Stimulated activated CD4-positive, alpha-beta T cell treated with anti-CD3 and anti-CD28 coated beads, Interleukin-4, amount 100 ng/mL, for 24 hours (primary cell): ENCODE measurements at places on chromosomes 7 and 10.

DNA sequence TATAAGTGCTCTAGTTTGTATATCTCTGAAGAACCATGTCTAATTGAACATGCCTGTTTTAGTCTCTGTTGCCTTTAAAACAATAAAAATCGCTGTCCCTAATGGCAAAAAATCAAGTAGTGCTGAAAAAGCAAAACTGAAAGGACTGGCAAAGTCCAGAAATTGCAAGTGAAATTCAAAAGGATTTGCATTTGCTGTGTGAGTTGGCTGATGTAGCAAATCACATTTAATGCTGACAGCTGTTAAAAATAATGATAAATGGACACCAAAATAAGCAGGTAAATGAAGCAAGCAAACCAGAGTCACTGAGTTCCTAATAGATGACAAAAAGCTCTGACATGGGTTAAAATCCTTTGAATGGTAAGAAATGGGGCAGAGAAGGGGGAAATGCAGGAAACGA lies 874.1 kb downstream of the GRM8 start:
- DNase-seq = no peak

DNA sequence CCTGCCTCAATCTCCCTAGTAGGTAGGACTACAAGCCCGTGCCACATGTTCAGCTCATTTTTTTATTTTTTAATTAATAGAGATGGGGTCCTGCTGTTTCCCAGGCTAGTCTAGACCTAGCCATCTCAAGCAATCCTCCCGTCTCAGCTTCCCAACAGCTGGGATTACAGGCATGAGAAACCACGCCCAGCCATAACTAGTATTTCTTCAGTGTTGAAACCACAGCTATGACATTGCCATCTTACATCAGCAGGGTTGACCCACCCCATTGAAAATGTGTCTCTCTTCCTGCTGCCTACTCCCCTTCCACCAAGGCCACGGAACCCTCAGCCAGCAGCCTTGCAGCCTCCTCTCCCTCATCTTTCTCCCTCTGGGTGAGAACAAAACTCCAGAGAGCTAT lies 62.1 kb upstream of the ZNF746 start:
- DNase-seq = no peak

DNA sequence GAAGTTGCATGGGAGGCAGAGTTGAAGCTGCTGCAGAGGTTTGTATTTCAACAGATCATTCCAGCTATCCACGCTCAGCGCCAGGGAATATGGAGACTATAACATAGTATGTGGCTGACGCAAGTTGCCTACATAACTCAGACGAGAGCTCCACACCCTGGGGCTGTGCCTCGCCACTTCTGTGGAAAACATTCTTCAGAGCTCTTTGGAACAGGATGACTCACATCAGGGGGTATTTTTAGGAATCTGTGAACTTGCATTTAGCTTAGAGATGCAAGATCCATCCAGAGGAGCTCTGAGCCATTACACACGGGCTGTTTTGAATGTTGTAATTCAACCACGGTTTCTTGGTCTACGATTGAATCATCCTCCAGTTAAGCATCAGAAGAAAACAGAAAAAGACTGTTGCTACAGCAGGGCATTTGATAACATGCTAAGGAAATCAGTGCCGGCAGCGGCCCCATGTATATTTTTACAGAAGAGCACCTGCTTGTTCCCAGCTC lies 481.5 kb upstream of the AKR1E2 start:
- DNase-seq = peak; percentile 61

DNA sequence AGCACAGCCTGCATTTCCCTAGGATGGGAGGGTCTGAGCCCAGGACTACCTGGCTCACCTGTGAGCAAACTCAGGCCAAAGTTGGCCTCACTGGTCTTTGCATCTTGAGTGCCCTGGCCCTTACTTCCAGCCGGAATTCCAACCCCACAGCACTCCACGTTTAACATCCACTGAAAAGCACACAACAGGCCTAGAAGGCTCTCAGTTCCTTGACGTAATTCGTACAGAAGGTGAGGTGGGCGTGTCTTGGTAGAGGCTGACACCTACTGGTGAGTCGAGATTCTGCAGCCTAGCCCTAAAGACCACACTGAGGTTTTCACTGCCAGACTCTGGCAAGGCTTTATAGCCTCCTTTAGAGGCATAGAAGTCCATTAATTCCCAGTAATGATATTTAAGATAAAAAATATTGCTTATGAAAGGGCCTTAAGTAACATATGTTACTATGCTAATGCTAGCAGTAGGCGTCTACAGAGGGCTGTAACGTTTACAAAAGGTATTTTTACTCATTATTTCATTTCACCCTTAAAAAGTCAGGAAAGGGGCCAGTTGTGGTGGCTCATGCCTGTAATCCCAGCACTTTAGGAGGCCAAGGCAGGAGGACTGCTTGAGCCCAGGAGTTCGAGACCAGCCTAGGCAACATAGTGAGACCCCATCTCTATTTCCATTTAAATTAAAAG lies 95.8 kb downstream of the HIP1 start:
- peak; percentile 69 for DNase-seq

DNA sequence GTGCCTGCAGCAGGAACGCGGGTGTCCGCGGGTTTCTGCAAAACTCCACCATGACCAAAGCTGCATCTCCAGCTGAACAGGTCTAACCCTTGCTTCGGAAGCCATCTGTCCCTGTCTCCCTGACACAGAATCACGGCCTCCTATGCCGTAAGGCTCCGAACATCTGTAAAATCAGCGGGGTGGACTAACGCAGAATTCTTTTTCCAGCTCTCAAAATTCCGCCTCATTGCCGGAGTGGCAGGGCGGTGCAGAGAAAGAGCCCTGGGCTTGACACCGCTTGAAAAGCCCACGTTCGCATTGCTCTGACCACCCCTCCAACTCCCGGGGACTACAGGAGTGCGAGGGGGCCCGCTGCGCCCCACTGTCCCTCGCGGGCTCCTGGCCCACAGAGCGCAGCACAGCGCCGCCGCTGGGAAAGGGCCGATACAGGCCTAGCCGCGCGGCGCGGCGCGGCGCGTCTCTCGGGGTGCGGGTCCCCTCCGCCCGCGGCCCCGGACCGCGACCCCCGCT lies 409 bp downstream of the DNMBP start:
- DNase-seq = peak; percentile 7

DNA sequence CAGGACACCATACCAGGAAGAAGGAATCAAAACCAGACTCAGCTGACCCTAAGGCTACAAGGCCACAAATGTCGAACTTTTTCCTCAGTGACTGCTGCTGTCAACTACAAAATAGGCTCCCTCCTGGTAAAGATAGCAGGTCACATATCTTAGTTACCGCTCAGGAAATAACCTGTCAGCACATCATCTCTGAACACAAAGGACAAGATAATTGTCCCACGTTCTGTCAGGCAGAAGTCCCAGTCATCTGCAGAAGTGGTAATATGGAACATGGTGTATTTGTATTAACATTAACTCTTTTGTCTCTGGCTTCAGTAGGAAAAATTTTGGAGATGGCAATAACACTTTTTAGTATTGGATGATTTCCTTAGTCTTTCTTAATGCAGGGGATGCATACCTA lies 630.2 kb upstream of the LRRTM3 start:
- DNase-seq = no peak

- DNase-seq = no peak
Measured at GRCh38 chr10:5816170-5816569, 2.9 kb upstream of the GDI2 start.

DNA sequence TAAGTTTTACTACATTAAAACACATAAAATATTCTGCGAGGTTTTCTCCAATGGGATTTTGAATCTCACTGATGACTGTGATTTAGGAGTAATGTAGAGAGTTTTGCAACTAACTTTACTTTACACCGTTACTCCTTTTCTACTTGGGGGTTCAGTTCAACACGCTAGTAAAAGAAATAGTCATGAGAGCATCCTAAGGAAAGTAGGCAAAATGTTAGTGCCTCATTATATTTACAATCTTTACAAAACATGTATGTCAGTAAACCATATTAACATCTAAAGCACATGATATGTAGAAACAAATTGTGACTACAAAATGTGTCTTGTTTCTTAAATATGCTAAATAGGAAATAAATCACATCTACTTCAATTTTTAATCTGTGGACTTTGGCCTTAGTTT lies 6.0 kb downstream of the MEOX2 start:
- no peak for DNase-seq

DNA sequence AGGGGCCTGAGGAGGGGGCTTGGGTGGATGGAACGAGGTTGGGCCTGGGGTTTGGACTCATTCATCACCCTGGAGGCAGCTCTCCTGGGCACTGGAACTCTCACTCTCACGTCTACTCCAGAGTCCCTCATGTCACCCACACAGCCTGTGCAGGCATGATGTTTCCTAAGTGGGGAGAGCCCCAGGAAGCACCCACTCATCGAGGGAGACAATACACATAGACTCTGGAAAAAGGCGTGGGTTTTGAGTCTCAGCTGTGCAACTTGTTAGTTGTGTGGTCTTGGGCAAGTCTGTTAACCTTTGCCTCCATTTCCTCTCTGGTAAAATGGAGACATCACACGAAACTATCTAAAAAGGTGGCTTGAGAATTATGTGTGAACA lies 25.9 kb upstream of the RBM20 start:
- peak; percentile 60 for DNase-seq

DNA sequence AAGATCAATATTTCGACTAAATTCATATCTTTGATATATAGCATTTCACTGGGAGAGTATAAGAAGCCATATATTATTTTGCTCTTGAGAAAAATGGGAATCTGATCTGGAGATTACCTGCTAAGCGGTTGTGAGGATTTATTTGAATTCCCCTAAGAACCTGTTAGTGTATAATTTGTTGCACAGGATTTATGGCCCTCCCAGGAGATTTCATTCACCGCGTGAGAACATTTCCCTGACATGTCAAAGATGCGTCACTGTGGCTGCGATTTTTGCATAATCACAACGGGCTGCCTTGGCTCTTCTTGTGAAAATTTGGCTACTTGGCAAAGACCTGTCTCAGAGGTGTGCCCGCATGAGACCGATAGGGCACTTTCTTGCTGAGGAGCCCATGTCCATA lies 184.7 kb upstream of the PFKP start:
- no peak for DNase-seq

DNA sequence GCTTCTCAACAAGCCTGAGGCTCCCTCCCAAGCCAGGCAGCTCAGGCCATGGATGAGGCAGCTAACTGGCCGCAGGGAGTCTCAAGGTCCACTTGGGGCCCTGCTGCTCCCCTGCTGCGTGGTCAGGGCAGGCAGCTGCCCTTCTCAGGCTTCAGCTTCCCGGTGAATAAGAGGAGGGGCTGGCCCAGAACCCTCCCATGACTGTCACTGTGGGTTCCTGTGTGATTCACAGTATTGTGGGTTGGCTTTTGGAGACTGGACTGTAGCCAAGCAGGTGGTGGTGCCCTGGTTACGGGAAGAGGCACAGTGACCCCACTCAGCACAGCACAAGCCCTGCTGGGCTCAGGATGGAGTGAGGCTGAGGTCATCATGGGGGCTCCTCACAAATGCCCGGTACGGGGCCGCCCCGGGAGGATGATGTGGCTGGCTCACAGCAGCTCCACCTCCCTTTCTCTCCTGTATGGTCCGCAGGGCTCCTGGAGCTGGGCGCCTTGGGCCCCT lies 189.8 kb downstream of the HECW1 start:
- DNase-seq = no peak

DNA sequence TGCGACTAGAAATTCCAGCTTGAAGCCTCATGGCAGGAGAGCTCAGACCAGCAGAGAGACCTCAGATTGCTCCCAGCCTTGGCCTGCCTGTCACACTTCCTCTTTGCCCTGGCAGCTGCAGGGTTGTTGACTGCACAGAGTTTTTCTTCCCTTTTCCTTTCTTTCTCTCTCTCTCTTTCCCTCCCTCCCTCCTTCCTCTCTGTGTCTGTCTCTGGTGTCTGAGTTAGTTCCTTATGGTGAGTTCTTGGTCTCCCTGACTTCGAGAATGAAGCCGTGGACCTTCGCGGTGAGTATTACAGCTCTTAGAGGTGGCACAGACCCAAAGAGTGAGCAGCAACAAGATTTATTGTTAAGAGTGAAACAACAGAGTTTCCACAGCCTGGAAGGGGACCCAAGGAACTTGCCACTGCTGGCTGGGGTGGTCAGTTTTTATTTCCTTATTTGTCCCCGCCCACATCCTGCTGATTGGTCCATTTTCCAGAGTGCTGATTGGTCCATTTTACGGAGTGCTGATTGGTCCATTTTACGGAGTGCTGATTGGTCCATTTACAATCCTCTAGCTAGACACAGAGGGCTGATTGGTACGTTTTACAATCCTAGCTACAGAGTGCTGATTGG lies 266.3 kb downstream of the RPS24 start:
- DNase-seq = no peak

DNA sequence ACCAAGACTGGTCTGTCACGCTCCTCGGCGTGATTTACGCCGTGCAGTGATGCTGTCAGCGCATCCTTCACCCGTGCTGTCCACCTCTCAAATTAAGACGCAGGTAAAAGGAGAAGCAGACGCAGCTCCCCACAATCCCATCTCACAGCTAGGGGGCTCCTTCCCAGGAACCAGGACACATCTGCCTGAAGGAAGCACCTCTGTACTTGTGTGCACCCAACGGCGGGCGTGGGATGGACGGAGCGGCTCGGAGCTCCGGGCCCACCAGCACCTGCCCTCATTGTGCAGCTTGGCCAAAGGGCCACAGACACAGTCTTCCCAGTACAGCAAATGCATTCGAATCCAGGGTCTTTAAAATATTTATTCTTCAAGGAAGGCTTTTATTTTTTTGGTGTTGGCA lies 55.3 kb downstream of the STK32C start:
- DNase-seq = no peak
